ENCODE measurements at places on chromosomes 11 and 22. TPM values are rescaled to one million over a fixed set of nuclear protein-coding genes. Genes with fewer than 3 reads are reported as not detected.

GRCh38 chr22:30553971-30554370, 7.4 kb upstream of the SEC14L6 start:
- no peak overlapping the region for H3K4me3 ChIP-seq
- H3K27ac ChIP-seq: no peak overlapping the region
- no peaks in the 10 kb centered on the region for H3K4me1 ChIP-seq
- H3K36me3 ChIP-seq: no peaks in the 10 kb centered on the region
- H3K27me3 ChIP-seq: no peaks in the 10 kb centered on the region
- DNase-seq: no peak

DNA sequence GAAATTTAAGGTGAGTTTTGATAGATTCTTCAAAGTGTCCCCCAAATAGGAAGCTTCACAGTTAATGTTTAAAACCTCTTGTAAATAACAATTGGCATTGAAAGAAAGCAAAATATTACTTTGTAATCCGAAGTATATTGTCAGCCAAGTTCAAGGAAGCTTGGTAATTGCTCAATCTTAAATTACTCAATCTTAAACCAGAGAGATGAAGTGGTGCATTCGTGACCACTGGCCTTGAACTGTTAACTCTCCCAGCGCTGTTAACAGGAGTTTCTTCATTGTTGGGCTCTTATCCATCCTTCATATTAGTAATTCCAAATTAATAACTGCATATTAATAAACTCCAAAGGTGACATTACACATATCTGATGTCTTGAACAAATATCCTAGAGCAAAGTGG, 20.6 kb upstream of the FDX1 start:
- no peak overlapping the region for H3K4me3 ChIP-seq
- H3K27ac ChIP-seq: no peak overlapping the region
- H3K27me3 ChIP-seq: no peaks in the 10 kb centered on the region
- peaks cover 2% of the 10 kb centered on the region for H3K36me3 ChIP-seq

The LMNTD2 gene
- 1.8 TPM for total RNA-seq

DNA sequence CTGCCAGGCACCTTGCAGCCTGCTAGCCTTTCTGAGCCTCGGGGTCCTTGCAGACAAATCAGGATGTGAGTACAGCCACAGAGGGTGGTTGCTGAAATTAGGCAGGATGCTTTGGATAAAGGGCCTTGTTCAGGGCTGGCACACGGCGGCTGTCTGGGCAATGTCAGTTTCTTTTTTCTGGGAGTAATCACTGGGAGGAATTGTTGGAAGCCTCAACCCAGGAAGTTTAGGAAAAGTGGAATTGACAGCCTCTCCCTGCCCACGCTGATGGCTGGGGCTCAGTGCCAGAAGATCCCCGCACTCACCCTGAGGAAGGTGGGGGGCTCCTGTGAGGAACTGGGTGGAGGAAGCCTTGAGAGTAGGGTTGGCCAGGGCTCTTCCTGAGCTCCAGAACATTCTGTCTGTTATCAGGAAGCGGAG, 37.4 kb downstream of the CD82 start:
- no peak for DNase-seq
- H3K36me3 ChIP-seq: no peaks in the 10 kb centered on the region
- H3K27ac ChIP-seq: no peak overlapping the region
- no peaks in the 10 kb centered on the region for H3K27me3 ChIP-seq
- no peak overlapping the region for H3K4me3 ChIP-seq

The MRGPRF gene
- 0.23 TPM for total RNA-seq
